ENCODE measurements at places on chromosomes 11 and 22. TPM values are rescaled to one million over a fixed set of nuclear protein-coding genes. Genes with fewer than 3 reads are reported as not detected.
A peak's percentile ranks its signal among the peaks of the same experiment; 100 is the strongest.

DNA sequence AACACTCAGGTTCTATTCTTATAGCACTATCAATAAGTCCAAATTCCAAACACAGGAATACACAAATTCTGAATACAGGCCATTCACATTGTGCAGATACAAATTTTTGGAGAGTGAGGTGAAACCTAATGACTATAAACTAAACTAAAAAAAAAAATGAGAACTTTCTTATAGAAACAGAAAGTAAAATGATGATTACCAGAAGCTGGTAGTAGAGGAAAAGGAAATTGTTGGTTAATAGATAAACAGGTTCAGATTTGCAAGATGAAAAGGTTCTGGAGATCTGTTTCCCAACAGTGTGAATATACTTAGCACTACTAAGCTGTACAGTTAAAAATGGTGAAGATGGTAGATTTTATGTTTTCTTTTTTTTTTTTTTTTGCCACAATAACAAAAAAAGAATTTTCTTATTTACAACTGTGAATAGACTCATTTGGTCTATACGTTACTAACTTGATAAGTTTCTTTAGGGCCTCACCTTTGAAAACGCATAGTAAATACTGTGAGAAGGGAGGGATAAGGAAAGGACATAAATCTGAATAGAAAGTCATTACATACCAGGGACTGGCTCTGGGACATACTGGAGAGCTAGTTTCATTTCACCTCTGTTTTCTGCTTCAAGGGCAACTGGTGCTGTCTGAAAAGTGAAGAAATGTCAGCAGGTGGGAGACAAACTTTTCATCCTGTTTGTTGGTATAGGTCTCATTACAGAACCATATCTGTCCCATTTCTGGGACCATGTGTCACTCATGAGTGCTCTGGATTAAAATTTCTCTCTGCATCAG is 14.2 kb upstream of the CCDC89 start:
- DNase-seq, result no peak

DNA sequence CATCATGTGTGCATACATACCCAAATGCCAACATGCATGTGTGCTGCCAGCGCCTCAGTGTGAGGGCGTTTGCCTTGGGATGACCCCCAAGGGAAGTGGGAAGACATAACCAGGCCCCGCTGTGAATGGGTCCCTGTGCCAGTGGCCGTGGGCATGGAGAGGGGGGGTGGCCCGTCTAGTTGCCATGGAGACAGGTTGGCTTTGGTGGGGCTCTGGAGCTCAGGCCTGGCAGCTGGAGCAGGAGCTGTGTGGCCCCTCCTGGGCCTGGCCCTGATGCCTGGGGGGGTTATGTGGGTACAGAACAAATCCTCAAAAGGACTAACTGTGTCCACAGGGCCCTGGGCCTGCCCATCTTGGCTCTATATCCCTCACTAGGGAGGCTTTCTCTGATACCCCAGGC is 8.0 kb downstream of the SYT7 start:
- DNase-seq, result no peak

- DNase-seq, result no peak
Observed at GRCh38 chr11:16096336-16096735, 260.0 kb downstream of the SOX6 start.

- no peak for DNase-seq
Observed at GRCh38 chr11:73099512-73100266, 42.4 kb downstream of the FCHSD2 start.

DNA sequence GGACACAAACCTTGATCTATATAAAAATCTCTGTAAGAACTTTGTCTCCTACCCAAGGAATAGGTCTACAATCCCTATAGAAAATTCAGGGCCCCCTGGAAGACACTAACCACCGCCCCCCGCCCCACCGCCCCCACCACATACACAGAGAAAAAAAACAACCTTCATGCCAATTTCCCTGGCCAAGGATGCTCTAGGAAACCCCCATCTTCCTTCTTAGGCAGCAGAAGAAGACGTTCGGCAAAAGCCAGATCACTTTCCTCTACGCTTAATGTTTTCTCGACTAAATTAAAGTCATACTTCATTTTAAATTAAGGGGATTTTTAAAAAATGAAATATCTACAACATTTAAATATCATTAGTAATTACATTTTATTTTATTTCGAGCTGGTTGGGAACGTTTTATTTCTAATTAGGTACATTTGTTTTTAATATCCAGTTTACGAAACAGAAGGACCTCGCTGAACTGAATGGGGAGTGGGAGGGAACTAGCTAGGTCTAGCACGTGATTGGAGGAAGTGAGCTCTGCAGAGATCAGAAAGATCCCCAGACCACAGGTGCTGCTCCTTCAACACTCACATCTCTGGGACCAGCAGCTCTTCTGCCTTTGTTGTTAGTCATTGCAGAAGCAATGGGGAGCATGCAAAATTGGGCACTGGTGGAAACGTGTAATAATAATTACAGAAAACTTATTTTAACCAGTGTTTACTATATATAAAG is 472.3 kb downstream of the MN1 start:
- peak; percentile 70 for DNase-seq

DNA sequence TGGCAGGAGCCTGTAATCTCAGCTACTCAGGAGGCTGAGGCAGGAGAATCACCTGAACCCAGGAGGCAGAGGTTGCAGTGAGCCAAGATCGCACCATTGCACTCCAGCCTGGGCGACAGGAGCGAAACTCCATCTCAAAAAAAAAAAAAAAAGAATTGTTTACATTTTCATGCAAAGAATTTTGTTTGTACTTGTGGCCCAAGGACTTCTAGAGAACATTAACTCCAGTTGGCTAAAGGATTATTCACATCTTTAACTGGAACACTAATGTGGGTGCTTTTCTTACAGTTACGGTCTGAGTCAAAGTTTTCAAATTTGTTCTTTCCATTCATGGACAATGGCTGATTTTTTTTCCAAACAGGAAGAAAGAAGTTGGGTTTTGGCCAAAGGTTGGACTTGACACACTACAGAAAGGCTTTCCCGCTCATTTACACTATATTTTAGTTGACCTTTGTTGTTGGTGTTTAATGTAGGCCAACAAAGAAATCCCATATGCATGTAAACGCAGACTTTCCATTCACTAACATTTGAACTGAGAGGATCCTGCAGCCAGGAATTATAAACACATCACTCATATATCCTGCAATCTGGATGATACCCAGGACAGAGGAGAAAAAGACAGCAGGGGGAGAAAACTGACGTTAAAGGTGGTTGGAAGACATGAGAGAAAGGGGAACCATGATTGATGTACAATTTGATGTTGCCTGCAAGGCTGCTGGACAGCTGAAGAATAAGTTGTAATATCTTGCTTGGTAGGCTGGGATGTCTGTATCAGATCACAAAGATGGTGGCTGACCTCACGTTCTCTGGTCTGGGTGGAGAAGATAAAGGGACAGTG is 13.1 kb downstream of the POU2AF1 start:
- DNase-seq, result no peak

- DNase-seq, result peak; percentile 88
Observed at GRCh38 chr11:115503083-115503885, 931 bp downstream of the CADM1 start.

DNA sequence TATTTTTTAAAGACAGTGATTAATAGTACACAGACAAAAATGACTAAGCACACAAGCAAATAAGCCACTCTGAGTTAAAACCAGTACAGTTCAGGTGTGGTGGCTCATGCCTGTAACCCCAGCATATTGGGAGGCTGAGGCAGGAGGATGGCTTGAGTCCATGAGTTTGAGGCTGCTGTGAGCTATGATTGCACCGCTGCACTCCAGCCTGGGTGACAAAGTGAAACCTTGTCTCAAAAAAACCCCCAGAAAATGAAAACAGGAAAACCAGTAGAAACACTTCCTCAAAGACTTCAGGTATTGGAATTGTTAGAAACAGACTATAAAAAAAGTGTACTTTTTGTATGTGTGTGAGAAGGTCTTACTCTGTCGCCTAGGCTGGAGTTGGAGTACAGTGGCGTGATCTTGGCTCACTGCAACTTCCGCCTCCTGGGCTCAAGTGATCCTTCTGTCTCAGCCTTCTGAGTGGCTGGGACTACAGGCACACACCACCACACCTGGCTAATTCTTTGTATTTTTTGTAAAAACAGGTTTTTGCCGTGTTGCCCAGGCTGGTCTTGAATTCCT is 33.0 kb downstream of the PPP6R2 start:
- no peak for DNase-seq

DNA sequence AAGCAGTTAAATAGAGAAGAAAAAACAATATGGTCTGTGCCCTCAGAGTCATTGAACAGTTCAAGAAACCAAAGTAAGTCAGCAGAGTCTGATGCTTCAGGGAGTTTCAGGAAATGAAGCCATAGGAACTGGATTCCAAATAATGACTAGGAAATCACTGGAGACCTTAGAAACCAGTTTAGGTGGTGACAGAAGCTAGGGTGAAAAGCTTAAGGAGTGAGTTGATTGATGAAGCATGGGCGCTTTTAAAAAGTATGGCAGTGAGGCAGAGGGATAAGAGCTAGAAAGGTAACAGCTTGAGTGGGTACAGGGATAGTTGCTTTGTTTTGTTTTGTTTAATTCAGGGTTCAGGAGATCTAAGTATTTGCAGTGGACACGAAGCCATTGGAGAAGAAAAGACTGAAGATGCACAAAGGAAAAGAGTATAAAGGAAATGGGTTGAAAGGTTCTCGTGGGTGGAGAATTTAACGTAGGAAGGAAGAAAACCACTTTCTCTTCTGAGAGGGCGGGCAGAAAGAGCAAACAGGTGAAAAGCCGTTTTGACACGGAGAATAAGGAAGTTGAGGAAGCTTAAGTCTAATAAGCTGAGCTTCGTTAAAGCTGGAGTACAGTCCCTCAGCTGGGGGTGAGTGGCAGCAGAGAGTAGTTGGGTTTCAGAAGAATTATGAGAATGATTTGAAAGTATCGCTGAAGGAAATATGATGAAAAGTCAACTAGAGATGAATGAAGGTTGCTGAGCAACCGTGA is 14.8 kb downstream of the SGSM3 start:
- peak; percentile 82 for DNase-seq

DNA sequence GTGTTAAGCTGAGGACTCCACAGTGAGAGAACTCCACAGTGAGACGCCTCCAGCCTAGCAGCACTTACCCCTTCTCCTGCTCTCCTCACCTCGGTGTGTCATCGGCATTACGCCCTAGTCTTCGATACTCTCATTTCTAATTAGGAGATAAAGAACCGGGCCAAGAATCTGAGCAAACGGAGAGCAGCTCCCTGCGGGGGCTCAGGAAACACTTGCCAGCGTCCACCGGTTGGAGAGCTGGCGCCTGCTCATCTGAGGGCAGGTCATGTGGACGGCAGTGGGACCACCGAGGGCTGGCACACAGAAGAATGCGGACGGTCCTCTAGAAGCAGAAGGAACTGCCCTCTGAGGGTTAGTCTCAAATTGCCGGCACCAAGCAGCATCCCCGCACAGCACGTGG is 13.0 kb downstream of the CERK start:
- no peak for DNase-seq

DNA sequence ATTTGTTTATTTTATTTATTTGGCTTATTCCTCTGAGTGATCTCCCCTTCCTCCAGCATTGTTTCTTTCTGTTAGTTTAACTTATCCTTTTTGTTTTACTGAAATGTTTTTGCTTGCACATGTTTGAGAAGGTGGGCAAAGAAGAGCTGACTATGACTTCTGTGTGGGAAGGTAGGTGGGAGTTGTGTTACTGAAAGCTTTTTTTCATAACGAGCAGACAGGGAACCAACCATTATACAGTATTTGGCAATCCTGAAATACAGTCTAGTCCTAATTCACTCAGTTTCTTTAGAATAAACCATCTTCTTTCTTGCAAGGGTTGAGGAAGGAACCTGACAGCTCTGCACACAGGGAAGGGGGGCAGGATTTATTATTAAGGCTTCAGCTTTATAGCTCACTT is 37.0 kb upstream of the PAK1 start:
- no peak for DNase-seq

DNA sequence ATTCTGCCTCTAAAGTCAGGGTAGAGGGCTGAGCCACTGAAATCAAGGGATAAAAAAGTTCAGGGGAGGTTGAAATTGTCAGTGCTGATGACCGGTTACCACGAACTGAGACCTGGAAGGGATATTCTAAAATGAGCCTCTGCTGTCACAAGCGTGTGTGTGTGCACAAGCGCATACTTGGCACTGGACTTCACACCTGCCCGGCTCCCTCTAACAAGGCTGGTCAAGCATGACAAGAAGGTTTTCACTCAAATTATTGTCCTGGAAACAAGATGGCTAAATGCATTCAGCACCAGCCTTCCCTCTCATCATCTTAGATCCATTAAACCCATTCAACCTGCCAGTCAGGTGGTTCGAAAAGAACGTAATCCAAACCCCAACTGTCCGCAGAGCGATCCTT is 54.8 kb upstream of the CECR2 start:
- DNase-seq, result no peak

GRCh38 chr22:26444777-26445176 is 15.7 kb downstream of the ASPHD2 start:
- no peak for DNase-seq

DNA sequence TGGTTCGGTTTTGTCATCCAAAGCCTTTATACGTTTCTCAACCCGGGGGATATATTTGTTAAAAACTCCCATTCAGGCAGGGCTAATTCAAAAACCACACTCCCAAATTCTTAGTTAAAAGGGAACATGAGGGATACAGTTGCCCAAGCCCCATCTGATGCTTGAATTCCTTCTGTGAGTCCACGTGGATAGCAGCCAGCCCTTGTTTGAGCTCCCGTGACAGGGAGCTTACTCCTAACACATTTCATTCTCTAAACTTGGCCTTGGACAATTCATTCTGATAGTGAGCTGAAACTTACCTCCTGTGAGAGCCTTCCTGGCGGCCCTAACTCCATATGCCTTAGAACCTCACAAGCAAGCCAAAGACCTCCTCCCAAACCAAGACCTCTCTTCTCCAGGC is 357.5 kb downstream of the TENM4 start:
- DNase-seq, result no peak

GRCh38 chr11:64850979-64851567 is 6.6 kb upstream of the CDC42BPG start:
- peak; percentile 94 for DNase-seq

DNA sequence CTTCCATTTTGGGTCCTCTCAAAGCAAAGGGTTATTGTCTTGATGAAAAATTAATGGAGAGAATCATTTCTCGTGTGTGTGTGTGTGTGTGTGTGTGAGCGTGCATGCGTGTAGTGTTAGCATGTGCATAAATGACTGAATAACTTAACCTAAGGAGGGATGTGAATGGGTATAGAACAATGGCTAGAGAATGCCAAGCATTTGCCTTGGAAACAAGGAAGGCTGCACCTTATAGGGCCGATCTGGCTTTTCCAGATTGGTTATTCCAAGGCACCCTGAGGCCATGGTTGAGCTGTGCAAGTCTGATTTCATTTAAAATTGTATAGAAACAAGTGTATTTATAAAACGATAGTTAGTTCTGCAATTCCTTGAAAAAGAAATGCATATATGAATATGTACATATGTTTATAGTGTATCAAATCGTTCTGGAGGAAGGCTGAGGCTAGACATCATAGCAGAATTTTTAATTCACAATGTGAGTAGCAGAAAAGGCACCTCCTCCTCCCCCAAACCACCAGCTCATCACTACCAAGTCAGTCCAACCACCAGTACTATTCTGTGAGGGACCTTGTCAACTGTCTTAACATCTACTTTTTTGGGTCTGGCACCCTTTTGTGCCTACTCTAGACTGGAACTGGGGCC is 322.7 kb upstream of the ISX start:
- DNase-seq, result no peak

PRMT3 gene
- total RNA-seq, result 44.6 TPM

TRIM5 gene
- total RNA-seq, result 25.5 TPM

COPB1 gene
- total RNA-seq, result 98.1 TPM

ZFP91 gene
- total RNA-seq, result 60.5 TPM
